Activated effector memory CD4-positive, alpha-beta T cell treated with Interleukin-2 at 50 U/mL for 16 hours (primary cell): ENCODE measurements at places on chromosomes 16 and 17.

- DNase-seq, result peak; percentile 9
Observed at GRCh38 chr17:81294512-81295030, 536 bp downstream of the SLC38A10 start.

DNA sequence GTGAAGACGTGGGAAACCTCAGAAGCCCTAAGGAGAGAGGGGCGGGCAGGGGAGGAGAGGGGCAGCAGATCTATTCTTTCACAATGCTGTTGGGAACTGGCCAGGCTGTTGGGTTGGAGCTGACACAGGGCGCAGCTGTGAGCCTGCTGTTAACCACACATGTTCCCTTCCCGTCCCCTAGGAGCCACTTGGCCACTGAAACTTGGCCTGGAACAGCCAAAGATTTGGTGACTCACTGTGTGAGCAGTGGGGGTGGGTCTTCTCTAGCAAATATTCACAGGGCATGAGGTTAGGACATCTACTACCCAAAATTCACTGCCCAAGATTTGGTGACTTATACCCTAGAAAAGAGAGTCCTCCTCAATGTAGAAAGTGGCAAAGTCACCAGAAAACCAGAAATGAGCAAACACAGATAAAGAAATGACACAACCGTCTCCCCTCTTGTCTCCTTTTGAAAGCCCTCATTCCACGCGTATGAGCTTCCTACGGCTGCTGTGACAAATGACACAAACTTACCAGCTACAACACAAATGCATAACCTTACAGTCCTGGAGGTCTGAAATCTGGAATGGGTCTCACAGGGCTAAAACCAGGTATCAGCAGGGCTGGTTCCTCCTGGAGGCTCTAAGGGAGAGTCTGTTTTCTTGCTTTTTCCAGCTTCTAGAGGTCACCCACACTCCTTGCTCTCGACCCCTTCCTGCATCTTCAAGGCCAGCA lies 6.3 kb downstream of the TBC1D16 start:
- DNase-seq, result no peak

DNA sequence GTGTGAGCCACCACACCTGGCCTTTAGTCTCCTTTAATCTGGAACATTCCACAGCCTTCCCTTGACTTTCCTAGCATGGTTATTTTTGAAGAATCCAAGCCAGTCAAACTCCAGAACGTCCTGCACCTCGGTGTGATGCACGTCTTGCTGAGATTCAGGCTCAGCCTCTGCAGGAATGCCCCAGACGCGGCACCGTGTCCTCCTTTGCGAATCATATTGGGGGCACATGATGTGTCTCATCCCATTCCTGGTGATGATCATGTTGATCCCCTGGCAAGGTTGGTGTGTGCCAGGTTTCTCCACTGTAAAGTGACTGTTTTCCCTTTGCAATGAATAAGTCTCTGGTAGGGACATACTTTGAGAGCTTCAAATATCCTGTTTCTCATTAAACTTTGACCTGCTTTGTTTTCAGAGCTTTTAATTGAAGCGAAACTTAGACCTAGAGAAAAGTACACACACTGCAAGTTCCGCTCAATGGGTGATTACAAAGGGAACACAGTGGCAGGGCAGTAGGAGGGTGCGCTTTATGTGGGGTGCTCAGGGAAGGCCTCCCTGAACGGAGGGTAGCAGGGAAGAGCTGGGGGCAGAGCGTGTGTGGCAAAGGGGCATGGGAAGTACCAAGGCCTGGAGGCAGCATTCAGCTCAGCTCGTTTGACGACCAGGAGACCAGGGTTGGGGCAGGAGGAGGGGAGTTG lies 9.6 kb upstream of the ATP2C2 start:
- DNase-seq, result no peak

DNA sequence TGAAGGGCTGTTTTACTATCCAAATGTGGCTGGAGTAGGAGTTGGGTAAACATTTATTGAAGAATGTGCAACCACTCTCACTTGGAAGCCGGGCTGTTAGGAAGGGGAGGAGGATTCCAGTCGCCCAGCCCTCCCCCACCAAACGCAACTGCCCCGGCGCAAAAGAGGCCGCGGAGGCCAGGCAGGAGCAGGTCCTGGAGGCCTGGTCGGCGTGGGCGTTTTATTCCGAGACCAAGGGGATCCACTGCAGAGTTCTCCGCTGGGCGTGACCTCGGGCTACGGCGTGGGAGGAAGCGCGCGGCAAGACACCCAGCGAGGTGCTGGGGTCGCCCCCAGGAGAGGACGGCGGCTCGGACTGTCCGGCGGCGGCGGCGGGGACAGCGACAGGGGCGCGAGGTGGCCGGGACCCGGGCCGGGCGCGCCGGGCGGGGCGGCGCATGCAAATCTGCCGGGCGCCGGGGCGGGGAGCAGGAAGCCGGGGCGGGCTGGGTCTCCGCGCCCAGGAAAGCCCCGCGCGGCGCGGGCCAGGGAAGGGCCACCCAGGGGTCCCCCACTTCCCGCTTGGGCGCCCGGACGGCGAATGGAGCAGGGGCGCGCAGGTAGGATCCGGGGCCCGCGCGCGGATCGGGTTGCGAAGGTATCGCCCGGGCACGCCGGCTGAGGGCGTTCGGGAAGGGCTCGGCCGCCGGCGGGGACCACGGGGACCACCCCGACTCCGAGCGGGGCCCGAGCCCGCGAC lies at the start of gene IL4R:
Gene IL4R, plus strand, starts transcription at position 553 of the 739 bp plus-strand sequence. CDS start 26,230 bp downstream, outside the sequence.
- DNase-seq, result peak; percentile 55

- no peak for DNase-seq
Observed at GRCh38 chr16:86010680-86011141, 111.7 kb downstream of the IRF8 start.
